ENCODE measurements at places on chromosomes 4 and X.

GRCh38 chr4:83043801-83044407, 8.9 kb downstream of the COPS4 start:
- DNase-seq, result peak; percentile 50

GRCh38 chr4:185541251-185541727, 6.0 kb upstream of the PDLIM3 start:
- DNase-seq, result no peak

DNA sequence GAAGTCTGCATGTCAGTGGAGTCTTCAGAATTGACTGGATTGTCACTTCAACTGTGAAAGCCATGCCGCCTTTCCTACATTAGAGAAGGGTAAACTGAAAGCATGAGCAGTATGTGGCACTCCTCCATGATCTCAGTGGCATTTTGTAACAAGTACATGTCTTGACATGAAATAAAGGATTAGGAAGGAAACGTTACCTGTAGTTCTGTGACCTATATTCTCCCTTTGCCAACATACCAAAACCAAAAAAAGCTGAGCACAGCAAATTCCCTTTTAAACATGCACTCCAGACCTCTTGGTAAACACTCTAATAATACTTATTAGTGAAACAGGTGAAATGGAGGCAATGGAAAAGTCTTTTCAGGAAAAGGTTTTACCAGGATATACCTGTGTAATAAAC, 344.2 kb downstream of the GRIA2 start:
- DNase-seq, result no peak

DNA sequence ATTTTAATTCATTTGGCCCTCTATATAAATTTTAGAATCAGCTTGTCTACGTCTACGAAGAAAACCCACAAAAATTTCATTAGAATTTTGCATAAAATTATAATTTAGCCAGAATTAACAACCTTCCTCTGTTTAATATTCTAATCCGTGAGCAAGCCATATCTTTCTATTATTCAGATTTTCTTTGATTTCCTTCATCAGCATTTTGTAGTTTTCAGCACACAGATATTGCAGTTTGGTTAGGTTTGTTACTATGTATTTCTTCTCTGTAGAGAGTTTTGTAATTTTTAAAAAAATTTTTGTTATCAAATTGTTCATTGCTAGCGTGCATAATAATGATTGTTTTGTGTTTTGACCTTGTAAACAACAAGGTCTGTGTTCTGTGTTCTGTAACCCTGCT, 34.9 kb upstream of the PRDM8 start:
- DNase-seq, result no peak

- peak; percentile 36 for DNase-seq
Observed at GRCh38 chr4:145154573-145154972, 25.8 kb downstream of the OTUD4 start.

All from fibroblast of upper back skin (primary cell).